ENCODE measurements at places on chromosomes 1 and 21.

- no peak for DNase-seq
These were observed 9.7 kb downstream of the LPAR3 start for GRCh38 chr1:84883286-84883685.

DNA sequence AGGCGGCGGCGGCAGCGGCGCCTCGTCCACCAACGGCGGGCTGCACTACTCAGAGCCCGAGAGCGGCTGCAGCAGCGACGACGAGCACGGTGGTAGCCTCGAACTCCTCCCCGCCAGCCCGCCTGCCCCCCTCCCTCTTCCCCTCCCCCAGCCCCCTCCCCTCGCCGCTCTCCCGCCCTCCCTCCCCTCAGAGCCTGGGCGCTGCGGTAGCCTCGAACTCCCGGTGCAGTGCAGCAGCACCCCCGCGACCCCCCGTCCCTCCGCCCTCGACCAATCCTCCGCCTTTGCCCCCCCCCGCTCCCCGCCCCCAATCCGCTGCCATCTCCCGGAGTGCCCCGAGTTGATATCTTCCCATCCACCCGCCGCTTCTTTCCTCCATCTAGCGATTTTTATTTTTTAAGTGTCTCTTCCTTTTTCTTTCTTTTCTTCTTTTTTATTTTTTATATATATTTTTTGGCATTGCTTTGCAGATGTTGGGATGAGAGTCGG is 516 bp downstream of the RCOR3 start:
- peak; percentile 68 for DNase-seq

- DNase-seq, result no peak
These were observed 52.4 kb upstream of the CDC42BPA start for GRCh38 chr1:227370533-227371254.

GRCh38 chr1:153881751-153882150 is 41.0 kb downstream of the GATAD2B start:
- DNase-seq, result peak; percentile 42

- no peak for DNase-seq
These were observed 8.5 kb downstream of the SOAT1 start for GRCh38 chr1:179302070-179302469.

GRCh38 chr1:234720709-234721441 is 110.9 kb upstream of the IRF2BP2 start:
- no peak for DNase-seq

DNA sequence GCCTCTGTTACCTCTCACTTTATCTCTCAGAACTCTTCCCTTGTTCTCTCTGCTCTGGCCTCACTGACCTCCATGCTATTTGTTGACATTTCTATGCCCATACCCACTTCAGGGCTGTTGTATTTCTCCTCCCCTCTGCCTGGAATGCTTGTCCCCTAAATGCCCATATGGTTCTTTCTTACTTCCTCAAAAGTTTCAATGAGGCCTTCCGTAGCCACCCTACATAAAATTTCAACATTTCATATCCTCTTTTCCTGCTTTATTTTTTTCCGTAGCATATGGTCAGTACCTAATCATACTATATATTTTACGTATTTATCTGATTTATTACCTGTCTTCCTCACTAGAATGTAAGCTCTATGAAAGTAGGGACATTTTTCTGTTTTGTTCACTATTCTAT is 47.1 kb upstream of the ZYG11A start:
- no peak for DNase-seq

- no peak for DNase-seq
These were observed 18.4 kb upstream of the INPP5B start for GRCh38 chr1:37965301-37965700.

DNA sequence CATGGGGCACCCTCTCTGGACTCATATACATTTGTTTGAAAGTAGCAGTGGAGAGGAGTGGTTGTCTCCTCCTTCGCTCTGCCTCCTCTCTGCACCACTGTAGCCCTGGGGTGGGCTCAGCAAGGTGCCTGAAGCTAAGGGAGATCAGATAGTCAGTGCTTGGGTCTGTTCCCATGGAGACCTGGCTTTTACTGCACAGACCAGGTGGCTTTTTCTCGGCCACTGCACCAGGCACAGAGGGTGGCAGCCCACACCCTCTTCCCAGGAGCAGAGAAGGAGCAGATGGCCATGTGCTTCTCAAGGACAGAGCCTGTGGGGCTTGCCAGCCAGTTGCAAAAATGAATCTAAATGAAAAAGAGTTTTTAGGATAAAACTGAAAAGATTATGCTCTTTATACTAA is 123.4 kb upstream of the KCNK1 start:
- no peak for DNase-seq
